ENCODE measurements at places on chromosomes 5 and 9.

- DNase-seq = no peak
Measured at GRCh38 chr9:131692612-131693562, 47.0 kb downstream of the RAPGEF1 start.

- no peak for DNase-seq
Measured at GRCh38 chr5:141529002-141529401, 40.1 kb downstream of the PCDHGC5 start.

DNA sequence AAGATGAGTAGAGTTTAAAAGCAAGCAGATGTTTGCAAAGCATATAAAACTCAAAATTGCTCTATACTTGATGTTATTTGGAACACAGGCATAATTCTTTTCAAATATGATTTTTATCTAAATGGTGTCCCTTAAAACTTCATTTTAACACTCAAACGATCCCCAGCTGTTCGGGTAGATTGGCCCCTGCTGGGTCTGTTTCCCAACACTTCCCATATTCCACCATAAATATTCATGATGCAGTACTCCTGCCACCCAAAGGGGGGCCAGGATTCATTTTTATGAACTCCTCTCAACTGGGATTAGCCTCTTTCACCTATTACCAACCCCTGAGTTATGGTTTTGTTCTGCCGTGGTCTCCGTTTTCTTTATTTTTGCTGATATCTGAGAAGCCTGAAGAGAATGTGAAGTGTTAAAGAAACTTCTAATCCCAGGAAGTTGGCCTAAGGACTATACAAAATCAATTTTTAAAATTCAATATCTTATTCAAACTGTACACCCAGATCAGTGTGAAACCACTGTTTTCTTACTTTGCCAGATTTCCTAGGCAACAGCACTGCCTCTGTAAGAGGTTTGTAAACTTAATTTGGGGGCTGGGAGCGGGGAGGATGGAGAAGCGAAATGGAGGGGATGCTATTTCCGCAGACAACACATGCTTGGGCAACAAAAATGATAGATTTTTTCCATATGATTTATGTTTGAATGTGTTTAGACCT, 384.1 kb downstream of the DMRT2 start:
- no peak for DNase-seq

DNA sequence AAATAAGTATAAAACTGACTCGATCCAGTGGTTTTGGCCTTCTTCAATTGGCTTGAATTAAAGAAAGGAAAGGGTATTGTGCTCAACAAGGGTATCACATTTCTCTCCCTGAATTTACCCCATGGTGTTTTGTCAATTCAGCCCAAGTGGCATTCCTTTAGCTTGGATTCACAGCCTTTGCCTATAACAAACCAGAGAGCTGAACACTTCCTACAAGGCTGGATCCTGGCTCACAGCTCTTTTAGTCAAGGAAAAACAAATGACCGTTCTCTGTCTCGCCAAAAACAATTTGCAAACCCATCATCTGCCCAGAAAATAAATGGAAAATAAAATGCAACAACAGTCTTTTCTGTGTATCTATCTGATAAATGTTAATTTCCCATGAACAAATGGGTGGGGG, 5.7 kb downstream of the ZNF366 start:
- no peak for DNase-seq

DNA sequence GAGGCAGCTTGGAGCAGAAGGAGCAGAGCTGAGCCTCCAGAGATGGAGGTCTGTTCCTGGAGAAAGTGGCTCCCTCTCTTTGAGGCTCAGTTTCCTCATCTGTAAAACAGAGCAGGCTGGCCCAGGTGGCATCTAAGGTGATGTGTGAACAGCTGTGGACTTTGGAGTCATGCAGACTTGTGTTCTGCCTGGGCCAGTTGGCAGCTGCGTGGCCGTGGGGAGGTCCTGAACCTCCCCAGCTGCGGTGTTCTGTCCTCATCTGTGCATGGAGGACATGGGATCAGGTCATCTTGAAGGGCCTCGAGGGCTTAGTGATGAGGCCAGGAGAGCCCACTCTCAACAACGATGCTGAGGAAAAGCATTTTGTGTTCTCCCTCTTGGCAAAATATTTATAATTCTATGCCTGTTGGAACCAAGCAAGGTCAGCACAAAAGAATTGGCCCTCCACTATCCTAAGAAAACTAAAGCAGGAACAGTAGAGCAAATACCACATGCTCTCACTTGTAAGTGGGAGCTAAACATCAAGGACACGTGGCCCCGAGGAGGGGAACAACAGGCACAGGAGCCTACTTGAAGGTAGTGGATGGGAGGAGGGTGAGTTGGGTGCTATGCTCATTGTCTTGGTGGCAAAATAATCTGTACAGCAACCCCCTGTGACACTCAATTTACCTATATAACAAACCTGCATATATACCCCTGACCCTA, 63.2 kb upstream of the COL15A1 start:
- DNase-seq = no peak

DNA sequence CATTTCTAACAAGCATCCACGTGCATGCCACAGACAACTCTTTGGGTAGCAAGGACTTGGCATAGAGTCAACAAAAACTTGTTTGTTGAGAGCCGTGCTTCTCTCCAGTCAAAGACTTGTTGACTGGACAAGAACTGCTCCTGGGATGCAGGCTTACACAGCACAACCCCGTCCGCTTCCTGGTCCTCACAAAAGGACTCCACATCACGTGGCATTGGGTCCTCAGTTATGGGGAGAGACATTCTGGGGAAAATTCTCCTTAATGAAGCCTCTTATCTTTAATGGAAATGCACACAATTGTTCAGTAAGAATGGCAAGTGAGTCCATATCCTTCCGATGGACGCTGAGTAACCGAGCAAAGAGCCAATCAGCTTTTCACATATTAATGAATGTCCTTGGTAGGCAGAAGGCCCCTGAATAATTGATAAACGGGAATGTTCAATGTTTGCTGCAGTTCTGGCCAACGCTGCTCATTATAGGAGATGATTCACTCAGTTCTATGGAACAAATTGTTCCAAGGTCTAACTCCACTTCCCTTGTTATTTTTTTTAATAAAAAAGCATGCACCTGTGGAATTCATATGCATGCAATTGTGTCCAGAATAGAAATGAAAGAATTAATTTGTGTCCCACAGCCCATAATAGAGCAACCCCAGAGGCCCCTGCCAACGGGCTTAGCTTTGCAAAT, 97.0 kb upstream of the ZNF366 start:
- no peak for DNase-seq

GRCh38 chr5:69292306-69292705, 40.3 kb downstream of the CCDC125 start:
- no peak for DNase-seq

GRCh38 chr5:20609126-20609525, 621.1 kb upstream of the CDH18 start:
- no peak for DNase-seq

Measured in tibial nerve (tissue), 4 donors.